ENCODE measurements at places on chromosomes 4 and X.

DNA sequence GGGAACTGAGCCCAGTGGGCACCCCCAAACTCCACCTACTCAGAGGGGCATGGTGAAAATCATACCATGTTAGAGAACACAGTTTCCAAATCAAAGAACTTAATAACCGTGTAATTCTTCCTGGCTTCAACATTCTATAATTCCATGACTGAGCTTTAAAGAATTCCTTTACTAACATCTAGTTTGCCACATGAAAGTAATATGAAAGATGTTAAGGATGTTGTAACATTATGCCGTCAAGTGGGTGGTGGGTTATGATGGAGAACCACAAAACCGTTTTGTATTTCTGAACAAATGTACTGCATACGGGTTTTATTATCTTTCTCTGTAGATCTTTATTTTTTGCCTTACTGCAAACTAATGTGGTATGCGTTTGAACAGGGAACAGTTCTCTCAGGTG, 549.0 kb upstream of the MAGEB2 start:
- H3K4me1 ChIP-seq = no peaks in the 10 kb centered on the region
- DNase-seq = no peak
- no peak overlapping the region for H3K27ac ChIP-seq
- no peaks in the 10 kb centered on the region for H3K27me3 ChIP-seq
- no peak overlapping the region for H3K4me3 ChIP-seq

DNA sequence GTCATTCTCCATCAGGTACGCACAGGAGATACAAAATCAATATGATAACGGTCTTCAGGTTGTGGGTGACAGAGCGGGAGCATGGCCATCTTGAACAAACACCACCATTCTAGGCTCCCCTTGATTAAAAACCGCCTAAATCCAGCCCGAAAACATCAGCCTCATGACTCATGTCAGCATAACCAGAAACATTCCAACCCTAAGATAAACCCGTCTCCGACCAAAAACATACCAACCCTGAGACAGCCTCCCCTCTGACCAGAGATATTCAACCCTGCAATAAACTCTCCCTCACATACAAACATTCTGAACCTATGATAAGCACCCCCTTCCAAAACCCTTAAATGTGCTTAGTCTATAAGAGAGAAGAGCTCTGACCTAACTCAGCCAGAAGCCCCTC, 157.9 kb downstream of the DHRSX start:
- DNase-seq = no peak
- no peak overlapping the region for H3K27ac ChIP-seq
- H3K36me3 ChIP-seq = peaks cover 6% of the 10 kb centered on the region
- H3K4me3 ChIP-seq = no peak overlapping the region
- H3K27me3 ChIP-seq = no peaks in the 10 kb centered on the region

DNA sequence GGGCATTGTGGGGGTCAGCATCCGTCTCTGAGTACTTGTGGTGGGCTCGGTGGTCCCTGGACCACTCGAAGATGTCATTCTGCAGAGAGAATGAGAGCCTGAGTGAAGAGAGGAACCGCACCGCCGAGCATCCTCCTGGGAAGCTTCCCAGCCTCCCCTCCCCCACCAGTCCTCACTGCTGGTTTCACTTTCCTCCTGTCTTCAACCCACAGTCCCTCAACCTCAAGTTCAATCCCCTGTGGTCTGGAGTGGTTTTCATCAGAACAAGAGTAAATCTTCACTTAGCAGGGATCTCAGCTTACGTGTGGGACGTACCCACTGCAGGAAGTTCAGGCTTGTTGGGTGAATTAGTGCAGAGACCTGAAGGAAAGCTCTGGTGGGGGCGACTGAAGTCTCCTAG, 117.8 kb downstream of the SCD5 start:
- H3K27me3 ChIP-seq = no peaks in the 10 kb centered on the region
- H3K4me3 ChIP-seq = no peak overlapping the region
- no peaks in the 10 kb centered on the region for H3K4me1 ChIP-seq
- no peak for DNase-seq

DNA sequence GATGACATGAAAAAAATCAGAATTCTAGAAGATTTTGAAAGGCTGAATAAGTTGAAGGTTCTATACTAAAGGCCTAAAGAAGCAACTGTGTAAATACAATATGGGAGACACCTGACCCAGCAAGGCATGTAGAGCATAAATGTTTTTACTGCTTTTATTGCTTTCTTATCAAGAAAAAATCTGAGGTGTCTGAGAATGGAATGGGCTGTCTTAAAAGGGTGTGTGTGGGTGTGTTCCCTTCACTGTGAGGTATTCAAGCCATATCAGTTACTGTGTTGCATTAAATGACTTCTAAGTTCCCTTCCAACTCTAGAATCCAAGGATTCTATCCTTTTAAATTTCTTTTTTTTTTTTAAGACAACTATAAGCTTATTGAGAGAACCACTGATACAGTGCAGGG, 15.7 kb downstream of the ATP8A1 start:
- peaks cover 2% of the 10 kb centered on the region for H3K4me1 ChIP-seq
- H3K4me3 ChIP-seq = no peak overlapping the region
- H3K27ac ChIP-seq = no peak overlapping the region
- H3K36me3 ChIP-seq = no peaks in the 10 kb centered on the region

GRCh38 chr4:67877086-67877485, 6.7 kb downstream of the TMPRSS11D start:
- no peaks in the 10 kb centered on the region for H3K4me1 ChIP-seq
- DNase-seq = no peak
- H3K36me3 ChIP-seq = no peaks in the 10 kb centered on the region
- no peak overlapping the region for H3K27ac ChIP-seq

DNA sequence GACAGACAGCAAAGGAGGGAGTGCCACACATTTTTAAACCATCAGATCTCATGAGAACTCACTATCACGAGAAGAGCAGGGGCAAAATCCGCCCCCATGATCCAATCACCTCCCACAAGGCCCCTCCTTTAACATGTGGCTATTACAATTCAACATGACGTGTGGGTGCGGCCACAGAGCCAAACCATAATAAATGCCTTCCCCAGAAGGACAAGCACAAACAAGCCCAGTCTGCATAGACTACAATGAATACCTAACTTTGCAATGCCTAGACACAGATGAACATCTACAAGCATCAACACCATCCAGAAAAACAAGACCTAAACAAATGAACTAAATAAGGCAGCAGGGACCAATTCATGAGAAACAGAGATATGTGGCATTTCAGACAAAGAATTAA, 12.3 kb downstream of the ETDA start:
- no peaks in the 10 kb centered on the region for H3K27me3 ChIP-seq
- no peak overlapping the region for H3K27ac ChIP-seq
- DNase-seq = no peak
- no peaks in the 10 kb centered on the region for H3K4me1 ChIP-seq
- no peaks in the 10 kb centered on the region for H3K36me3 ChIP-seq

DNA sequence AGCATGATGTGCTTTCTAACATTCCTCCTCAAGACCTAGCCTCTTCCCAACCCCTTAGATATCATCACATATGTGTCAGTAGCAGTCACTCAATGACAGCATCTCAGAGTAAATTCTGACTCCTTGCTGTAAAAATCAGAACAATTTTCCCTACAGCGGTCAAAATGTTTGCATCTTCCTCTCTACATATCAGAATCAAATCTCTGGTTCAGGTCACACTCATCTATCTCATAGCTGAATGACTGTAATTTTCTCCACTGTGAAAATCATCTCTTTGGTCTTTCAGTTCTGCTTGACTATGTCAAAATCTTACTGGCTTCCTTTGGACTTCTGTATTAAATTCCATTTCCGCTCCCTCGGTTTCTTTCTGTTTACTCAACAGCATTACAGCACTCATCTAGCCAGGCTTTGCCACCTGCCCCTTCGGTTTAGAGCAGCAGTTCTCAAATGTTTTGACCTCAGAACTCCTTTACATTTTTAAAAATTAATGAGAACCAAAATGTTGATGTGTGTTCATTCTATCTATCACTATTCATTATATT, 57.3 kb downstream of the AGA start:
- DNase-seq = no peak
- no peaks in the 10 kb centered on the region for H3K36me3 ChIP-seq
- no peak overlapping the region for H3K4me3 ChIP-seq
- H3K27ac ChIP-seq = no peak overlapping the region

DNA sequence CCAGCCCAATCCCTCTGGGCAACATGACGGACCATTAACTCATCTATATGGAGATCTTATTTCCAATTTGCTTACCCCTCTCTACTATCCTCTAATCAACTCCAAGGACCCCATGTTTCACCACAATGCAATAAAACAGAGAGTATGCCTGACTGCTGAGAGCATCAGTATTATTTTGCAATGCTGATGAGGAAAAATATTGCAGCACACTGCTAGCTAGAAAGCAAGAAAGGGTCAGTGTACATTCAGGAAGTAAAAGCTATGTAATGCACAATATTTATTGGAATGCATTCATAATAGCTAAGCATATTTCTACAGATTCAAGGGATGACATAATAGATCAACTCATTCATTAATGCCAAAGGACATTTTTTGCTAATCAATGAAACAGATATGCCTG, 33.2 kb downstream of the ARAP2 start:
- H3K4me3 ChIP-seq = no peak overlapping the region
- H3K36me3 ChIP-seq = no peaks in the 10 kb centered on the region
- H3K27me3 ChIP-seq = no peaks in the 10 kb centered on the region
- H3K27ac ChIP-seq = no peak overlapping the region
- H3K4me1 ChIP-seq = no peaks in the 10 kb centered on the region
- DNase-seq = no peak

DNA sequence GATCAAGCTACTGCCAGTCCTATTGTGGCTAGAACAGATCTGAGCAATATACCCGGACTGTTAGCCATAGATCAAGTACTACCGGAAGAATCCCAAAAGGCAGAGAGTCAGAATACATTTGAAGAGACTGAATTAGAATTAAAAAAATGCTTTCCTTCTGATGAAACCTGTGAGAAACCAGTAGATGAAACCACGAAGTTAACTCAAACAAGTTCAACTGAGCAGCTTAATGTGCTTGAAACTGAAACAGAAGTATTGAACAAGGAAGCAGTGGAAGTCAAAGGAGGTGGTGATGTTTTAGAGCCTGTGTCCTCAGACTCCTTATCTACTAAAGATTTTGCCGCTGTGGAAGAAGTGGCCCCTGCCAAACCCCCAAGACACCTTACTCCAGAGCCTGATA, 46.8 kb downstream of the WDR44 start:
- H3K27ac ChIP-seq = no peak overlapping the region
- H3K4me3 ChIP-seq = no peak overlapping the region
- no peak for DNase-seq
- no peaks in the 10 kb centered on the region for H3K27me3 ChIP-seq

DNA sequence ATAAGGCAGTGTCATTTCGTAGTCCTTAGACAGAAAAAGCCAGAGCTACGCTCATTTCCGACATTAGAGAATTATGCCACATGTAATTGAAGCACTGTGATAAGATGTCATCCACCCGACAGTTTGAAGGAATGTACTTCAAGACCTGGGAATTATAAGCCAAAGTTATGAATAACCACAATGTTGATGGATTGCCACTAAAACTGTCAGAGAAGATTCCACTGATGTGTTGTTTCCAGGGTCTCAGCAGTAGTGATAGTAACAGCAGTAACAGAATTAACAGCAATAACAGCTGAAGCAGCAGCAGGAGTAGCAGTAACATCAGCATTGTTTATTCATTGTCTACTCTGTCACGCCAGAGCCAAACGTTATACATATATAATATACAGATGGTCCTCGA, 24.7 kb downstream of the RAB33A start:
- no peaks in the 10 kb centered on the region for H3K36me3 ChIP-seq
- no peaks in the 10 kb centered on the region for H3K27me3 ChIP-seq
- H3K4me1 ChIP-seq = no peaks in the 10 kb centered on the region
- H3K27ac ChIP-seq = no peak overlapping the region
- DNase-seq = no peak

GRCh38 chrX:65610481-65610880, 57.0 kb upstream of the MSN start:
- no peaks in the 10 kb centered on the region for H3K4me1 ChIP-seq
- H3K36me3 ChIP-seq = no peaks in the 10 kb centered on the region
- no peak overlapping the region for H3K4me3 ChIP-seq
- DNase-seq = no peak
- H3K27me3 ChIP-seq = no peaks in the 10 kb centered on the region

DNA sequence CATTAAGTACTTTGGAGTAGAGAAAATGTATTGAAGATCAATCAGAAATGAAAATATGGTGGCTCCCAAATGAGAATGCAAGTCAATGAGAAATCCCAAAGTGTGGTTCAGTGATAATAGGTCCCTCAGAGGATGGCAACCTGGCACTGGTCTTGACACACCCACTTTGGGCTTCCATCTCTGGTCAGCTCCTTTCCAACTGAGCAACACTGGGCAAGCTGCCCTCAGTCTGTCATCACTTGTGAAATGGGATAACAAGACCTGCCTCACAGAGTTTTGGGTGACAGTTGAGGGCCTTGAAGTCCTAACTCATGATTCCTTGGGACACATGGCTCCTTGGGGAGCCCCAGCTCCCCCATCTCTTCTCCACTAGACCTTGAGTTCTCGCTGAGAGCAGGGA, 29.0 kb upstream of the MAMLD1 start:
- H3K27me3 ChIP-seq = no peaks in the 10 kb centered on the region
- peaks cover 4% of the 10 kb centered on the region for H3K4me1 ChIP-seq
- no peak overlapping the region for H3K4me3 ChIP-seq
- no peak overlapping the region for H3K27ac ChIP-seq

- no peaks in the 10 kb centered on the region for H3K27me3 ChIP-seq
- peaks cover 12% of the 10 kb centered on the region for H3K36me3 ChIP-seq
- no peaks in the 10 kb centered on the region for H3K4me1 ChIP-seq
- H3K4me3 ChIP-seq = no peak overlapping the region
- no peak overlapping the region for H3K27ac ChIP-seq
Measured at GRCh38 chrX:115892056-115892708, 278.4 kb upstream of the AGTR2 start.

- H3K36me3 ChIP-seq = no peaks in the 10 kb centered on the region
- H3K4me3 ChIP-seq = no peak overlapping the region
- no peaks in the 10 kb centered on the region for H3K4me1 ChIP-seq
- no peaks in the 10 kb centered on the region for H3K27me3 ChIP-seq
- DNase-seq = no peak
Measured at GRCh38 chr4:148093065-148093464, 349.1 kb downstream of the NR3C2 start.

DNA sequence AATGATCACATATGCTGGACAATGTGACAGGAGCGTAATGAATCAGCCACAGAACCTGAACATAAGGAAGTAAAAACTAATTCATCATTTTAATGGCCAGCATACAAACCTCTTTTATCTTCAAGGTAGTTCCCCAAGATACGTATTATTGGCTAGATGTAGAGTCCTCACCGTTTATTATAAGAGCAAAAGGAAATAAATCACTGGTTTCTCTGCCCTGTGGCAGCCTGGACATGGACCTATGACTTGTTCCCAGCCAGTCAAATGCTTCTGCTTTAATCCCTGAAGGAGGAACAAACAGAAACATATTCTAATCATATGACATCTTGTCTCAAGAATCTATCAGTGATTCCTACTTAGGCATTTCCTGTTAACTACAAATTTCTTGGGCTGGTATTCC, 86.8 kb upstream of the FAM241A start:
- no peak for DNase-seq
- peaks cover 3% of the 10 kb centered on the region for H3K4me1 ChIP-seq
- H3K27ac ChIP-seq = no peak overlapping the region
- H3K36me3 ChIP-seq = no peaks in the 10 kb centered on the region

- no peak overlapping the region for H3K27ac ChIP-seq
- DNase-seq = no peak
- no peaks in the 10 kb centered on the region for H3K4me1 ChIP-seq
- H3K36me3 ChIP-seq = no peaks in the 10 kb centered on the region
- H3K27me3 ChIP-seq = no peaks in the 10 kb centered on the region
Measured at GRCh38 chrX:49754233-49754857, 58.6 kb upstream of the PAGE1 start.

All from H1 (cell line).